ENCODE measurements at places on chromosomes 5 and 9.
A peak's percentile ranks its signal among the peaks of the same experiment; 100 is the strongest.

DNA sequence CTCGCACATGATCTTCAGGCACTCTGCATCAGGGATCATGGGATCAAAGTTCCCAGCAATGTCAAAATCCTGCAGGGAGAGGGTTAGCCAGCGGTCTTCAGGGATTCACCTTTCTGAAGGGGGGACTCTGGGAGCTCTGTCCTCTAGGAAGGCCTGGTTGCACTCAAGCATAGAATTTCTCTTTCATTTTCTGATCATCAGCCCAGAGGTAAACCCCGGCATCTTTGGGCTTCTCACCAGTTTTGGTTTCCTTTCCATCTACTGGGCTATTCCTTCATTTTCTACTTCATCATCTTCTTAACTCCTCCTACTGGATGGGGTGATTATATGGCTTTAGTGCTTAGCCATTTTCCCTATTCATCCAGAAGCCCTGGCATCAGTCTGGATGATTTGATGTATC lies 4.6 kb upstream of the DND1 start:
- no peak for DNase-seq

- DNase-seq = no peak
Observed at GRCh38 chr5:36457511-36458270, 148.7 kb upstream of the SLC1A3 start.

DNA sequence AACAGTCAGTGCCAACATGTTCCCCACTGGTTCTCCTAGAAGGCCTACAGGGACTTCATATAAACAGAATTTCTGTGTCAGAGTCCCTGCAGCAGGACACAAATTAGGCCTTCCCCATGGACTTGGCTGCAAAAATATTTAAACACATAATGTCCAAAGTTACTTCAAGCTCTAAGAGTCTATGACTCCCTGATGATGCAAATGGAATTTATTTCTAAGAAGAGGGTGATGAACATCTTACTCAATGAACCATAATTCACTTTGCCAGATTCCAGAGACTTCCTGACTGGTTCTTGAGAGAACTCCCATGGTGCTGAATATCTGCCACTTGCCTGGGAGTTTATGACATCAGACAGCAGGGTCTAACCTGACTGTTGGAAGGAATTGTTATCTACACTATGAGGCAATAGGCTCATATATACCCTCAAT lies 32.7 kb upstream of the ADRA1B start:
- no peak for DNase-seq

DNA sequence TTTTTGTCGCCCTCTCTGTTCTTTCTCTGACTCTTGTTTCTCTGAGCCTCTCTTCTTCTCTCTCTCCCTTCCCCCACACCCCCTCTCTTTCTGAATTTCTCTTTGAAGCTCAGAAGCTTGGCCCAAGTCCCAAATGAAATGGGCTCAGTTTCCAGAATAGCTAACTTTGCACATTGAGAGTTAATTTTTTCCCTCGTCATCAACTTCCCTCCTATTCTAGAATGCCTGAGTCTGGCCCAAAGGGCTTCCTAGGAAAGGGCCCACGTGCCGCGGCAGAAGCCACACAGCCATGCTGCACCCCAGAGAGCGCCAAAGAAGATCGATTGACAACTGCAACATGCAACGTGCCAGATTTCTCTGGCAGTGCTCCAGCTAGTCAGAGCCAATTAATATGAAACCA lies 588.8 kb upstream of the KLF4 start:
- DNase-seq = no peak

DNA sequence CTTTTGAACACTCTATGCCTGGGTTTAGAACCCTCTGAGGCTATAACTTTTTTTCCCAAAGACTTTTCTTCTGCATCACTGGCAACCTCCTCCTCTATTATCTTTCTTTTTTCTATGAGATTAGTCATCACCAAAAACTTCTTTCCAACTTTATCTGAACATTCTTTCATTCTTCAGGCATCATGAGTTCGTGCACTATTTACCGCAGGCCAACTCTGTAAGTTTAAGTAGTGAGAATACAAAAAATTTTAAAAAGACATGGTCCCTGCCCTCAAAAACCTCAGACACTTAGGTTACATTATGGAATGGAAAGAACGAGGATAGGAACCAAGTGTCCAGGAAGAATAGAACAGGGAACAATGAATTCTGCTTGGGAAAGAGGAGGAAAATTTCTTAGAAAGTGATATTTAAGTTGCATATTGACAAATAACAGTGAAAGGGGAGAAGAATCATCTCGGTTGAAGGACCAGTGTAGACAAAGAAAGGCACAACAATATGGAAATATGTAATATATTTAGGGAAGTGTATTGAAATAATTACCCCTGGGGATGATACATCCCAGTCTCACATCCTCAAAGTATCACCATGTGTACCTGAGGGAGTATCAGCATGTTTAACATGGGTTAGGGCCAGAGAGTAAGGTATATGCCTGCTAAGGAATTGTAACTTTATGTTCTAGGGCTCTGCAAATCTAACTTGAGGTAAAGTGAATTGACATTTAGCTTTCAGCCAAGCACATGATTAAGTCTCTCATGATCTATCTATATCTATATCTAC lies 196.5 kb upstream of the NREP start:
- no peak for DNase-seq

DNA sequence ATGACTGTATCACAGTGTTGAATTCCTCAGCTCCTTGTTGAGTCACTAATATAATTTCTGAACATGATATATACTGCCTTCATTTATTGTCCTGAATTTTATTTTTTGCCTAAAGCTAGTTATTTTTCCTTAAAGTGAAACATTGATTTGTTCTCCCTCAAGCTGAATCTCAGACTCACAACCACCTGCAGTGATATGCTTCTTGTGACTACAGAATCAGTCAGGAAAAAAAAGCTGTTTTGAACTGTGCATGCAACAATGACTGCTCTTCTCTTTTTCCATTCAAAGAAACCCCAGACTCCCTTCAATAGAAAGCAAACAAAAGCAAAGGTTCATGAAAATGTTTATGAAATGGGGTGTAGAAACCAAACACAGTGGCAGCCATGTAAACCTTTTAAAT lies 470.2 kb upstream of the CHD1 start:
- no peak for DNase-seq

GRCh38 chr9:135864447-135865049 lies 42.8 kb downstream of the CAMSAP1 start:
- peak; percentile 67 for DNase-seq

GRCh38 chr5:105504-106070 lies 13.6 kb downstream of the PLEKHG4B start:
- DNase-seq = no peak

DNA sequence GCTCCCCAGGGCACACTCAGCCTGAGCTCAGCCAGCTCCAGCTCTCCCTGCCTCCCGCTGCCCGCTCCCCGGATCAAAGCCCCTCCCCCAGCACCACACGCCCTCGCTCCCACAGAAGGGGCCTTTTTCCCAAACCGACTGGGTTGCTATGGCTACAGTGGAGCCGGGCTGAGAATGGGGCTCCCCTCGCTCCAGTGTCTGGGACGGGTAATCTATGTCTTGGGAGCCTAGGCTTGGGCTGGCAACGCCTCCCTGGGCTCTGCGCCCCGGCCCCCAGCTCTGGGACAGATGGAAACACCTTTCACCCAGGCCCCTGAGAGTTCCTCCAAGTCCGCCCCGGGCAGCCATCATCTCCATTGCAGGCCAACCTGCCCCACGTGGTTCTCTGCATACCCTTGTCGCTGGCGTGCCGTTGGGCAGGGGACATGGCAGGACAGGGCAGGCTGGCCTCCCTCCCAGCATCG lies 29.6 kb downstream of the NOTCH1 start:
- no peak for DNase-seq

DNA sequence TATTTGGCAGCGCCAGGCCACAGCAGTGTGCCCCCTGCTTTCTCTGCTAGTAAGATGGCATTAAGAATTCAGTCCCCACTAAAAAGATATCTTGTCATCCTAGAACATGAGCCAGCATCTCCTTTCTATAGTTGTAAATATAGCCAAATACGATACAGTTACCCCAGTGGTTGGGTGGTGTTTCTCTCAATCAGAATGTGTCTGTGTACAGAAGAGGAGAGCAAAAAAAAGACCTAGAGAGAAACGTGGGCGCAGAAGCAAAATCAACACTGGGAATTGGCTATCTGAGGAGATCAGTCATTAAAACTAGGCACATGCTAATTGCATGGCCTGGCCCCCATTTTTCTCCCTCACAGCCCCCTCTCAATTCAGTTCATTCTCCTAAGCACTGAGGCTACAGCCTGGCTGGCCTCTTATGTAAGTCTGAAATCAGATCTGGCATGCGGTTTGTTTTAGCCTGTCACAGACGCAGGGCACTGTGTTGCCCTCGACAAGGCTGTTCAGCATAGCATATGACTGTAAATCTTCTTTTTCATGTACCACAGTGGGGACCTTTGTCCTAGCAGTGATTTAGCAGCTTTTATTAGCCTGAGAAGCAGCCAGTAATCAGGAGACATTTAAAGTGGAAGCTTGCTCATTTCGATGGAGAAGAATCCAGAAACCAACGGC lies 57.8 kb downstream of the RORB start:
- no peak for DNase-seq

GRCh38 chr5:6458833-6459232 lies 10.2 kb downstream of the UBE2QL1 start:
- DNase-seq = no peak

DNA sequence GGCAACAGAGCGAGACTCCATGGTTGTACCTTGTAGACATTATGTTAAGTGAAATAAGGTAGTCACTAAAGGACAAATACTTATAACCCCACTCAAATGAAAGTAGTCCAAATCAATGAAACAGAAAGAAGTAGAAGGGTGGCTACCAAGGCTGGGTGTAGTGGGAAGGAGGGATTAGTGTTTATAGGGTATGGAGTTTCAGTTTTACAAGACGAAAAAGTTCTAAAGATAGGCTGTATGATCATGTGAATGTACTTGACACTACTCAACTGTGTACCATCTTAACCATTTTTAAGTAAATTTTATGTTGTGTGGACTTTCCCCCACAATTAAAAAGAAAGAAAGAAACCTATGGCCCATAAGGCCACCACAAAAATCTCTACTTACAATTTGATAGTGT lies 32.2 kb downstream of the ALDH7A1 start:
- no peak for DNase-seq

- peak; percentile 61 for DNase-seq
Observed at GRCh38 chr5:132007399-132008162, 3.9 kb downstream of the ACSL6 start.

GRCh38 chr5:57509501-57510260 lies 27.1 kb upstream of the ACTBL2 start:
- DNase-seq = no peak

DNA sequence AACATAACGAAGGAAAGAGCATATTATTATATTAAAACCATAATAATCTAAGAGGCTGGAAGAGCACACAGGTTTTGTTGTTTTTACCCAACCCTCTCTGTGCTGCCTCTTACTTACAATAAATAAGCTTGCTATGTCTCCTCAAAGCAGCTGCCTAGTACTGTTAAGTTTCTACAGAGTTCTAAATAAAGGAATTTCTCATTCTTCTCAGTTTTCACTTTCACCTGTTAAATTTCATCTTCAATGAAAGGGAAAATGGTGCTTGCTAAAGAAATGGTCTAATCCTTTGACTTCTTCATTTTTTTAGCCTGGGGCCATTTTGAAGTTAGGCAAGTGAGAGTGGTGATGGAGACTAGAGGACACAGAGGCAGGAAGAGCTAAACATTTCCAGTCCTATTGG lies 396.1 kb downstream of the MAN2A1 start:
- no peak for DNase-seq

DNA sequence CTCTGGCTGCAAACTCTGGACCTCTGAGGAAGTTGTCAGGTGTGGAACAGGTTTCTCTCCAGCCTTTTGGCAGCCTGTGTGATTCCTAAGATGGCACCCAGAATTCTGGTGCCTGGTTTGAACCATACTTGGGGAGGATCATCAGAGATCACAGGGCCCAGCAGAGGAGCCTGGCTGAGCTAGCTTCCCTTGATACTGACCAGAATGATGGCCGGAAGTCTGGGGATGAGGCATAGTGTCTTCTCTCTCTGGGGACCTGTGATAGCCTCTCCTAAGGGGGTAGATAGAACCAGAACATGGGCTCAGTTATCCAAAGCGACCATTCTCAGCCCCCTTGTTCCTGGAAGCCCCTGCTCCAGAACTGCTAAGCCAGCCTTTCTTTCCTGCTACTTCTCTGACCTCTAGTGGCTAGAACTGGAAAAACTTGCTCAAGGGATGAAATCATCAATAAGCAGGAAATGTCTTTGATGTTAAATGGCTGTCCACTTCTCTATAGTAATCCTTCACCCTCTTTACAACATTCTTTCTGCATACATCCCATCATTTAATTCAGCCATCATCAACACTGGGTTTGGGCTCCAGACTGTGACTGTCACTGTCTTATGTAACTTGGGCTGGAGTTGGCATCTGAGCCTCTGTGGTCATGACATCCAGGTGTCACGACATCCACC lies 55.1 kb downstream of the C9orf152 start:
- DNase-seq = no peak

DNA sequence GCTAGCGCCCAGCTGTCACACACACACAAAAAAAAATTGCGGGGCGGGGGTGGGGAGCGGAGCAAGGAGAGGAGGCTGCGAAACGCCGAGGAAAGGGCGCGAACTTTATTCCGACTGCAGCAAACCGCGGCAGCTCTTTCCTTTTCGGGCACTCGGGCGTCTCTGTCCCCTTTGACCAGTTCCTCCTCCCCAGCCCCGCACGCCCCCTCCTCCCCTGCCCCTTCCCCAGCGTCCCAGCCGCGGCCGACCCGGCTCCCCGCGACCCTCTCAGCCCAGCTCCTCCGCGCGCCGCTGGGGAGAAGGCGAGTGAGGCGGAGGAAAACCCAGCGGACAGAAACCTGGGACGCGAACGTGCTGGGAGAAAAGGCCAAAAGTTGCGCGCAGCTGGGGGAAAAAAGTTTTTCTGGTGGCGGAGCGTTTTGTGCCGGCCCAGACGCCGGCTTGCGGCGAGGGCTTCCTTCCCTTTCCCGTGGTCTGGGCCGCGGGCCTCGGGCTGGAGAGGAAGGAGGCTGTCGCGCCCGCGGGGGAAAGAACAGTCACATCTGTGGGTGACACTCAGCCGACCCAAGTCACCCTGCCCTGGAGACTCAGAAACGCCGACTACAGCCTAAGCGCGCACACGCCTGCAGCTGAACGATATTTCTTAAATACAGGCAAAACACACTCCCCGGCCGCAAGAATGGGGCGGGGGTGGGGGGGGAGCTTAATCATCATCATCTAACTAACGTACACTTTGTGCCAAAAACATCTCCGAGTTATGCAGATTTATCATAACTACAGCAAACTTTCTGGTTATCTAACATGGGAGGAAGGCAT lies 1.1 kb upstream of the BNC2 start:
- DNase-seq = no peak

GRCh38 chr5:85515588-85515987 lies 1102.2 kb upstream of the COX7C start:
- DNase-seq = no peak

DNA sequence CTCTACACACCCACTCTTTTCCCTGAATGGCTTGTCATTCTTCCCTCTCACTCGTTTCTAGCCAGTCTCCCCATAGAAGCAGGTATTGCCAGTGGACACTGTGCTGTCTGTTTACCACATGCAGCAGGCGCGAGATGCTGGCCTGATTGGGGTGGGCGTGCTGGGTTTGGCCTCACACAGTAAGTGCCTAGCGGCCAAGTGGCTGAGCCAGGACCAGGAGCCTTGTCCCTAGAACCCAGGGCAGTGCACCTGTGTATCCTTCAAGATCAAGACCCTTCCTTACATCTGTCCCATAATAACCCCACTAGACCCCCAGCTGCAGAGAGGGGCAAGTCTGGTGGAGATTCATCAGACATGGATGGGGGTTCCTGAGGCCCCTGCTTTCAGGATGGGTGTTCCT lies 112.8 kb upstream of the IRX4 start:
- no peak for DNase-seq
